ENCODE measurements at places on chromosomes 4 and X. TPM values are rescaled to one million over a fixed set of nuclear protein-coding genes. Genes with fewer than 3 reads are reported as not detected.

DNA sequence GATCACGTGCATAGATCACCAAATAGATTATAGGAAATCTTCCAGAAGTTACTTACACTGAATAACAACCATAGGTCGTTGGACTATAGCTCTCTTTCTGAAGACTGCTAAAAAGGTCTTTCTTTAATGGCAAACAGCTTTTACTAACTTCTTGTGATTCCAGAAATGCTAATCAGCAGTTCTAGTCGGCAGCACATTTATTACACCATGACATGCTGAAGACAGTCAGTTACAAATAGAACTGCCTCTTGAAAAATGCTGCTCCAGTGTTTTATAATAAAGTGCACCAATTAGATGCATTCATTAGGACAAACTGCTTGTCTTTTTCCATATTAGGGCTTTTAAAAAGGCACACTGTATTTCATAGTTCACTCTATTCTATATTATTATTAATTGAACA lies 488.2 kb downstream of the PABPC4L start:
- no peaks in the 10 kb centered on the region for H3K4me1 ChIP-seq
- H3K27me3 ChIP-seq: no peaks in the 10 kb centered on the region
- no peak overlapping the region for H3K27ac ChIP-seq
- no peaks in the 10 kb centered on the region for H3K36me3 ChIP-seq
- no peak overlapping the region for H3K4me3 ChIP-seq

GRCh38 chr4:87506974-87507701 lies 22.0 kb downstream of the SPARCL1 start:
- H3K4me3 ChIP-seq: no peak overlapping the region
- peak overlapping the region; percentile 15 for H3K27ac ChIP-seq
- peaks cover 3% of the 10 kb centered on the region for H3K4me1 ChIP-seq

GRCh38 chr4:93710847-93711430 lies 117.6 kb upstream of the ATOH1 start:
- H3K4me3 ChIP-seq: no peak overlapping the region
- no peaks in the 10 kb centered on the region for H3K27me3 ChIP-seq
- H3K27ac ChIP-seq: no peak overlapping the region

DNA sequence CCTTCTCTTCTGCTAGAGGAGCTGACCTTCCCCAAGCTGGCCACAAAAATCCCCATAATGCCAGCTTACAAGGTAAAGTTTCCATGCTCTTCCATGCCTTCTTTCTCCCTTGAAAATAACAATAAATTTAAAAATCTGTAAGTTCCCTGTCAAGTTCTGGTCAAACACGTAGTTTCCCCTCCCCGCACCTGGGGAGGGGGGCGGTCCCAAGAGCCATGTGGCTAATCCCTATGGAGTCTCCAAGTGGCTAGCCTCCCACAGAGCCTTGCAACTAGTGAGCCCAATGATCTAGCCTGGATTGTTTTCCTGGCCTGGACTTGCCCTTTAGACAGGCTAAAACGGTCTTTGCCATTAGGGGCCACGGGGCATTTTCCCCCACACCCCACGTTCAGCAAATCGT lies 2.1 kb upstream of the NRK start:
- no peaks in the 10 kb centered on the region for H3K4me1 ChIP-seq
- no peak for DNase-seq
- no peak overlapping the region for H3K27ac ChIP-seq

GRCh38 chr4:61918987-61919386 lies 718.9 kb downstream of the ADGRL3 start:
- no peaks in the 10 kb centered on the region for H3K4me1 ChIP-seq
- no peaks in the 10 kb centered on the region for H3K36me3 ChIP-seq
- no peak overlapping the region for H3K27ac ChIP-seq
- H3K27me3 ChIP-seq: no peaks in the 10 kb centered on the region

RIBC1 gene
- 0.50 TPM for polyA plus RNA-seq

ATP1B4 gene
- polyA plus RNA-seq: 0.15 TPM

OTOP1 gene
- not detected for polyA plus RNA-seq
